Tibial nerve (tissue), 4 donors: ENCODE measurements at places on chromosomes 12 and 14.

- DNase-seq = no peak
Observed at GRCh38 chr12:117347588-117347987, 13.8 kb downstream of the NOS1 start.

DNA sequence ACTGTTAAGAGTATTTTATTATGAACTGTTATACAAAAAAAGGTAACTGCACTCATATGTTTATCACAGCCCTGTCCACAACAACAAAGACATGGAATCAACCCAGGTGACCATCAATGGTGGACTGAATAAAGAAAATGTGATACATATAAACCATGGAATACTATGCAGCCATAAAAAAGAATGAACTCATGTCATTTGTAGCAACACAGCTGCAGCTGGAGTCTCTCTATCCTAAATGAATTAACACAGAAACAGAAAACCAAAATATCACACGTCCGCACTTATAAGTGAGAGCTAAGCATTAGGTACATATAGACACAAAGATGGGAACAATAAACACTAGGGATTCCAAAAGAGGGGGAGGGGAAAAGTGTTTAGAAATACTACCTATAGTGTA is 95.8 kb downstream of the BCAT1 start:
- no peak for DNase-seq

- DNase-seq = no peak
Observed at GRCh38 chr12:53174881-53175491, 5.5 kb upstream of the ZNF740 start.

GRCh38 chr12:90543841-90544240 is 411.1 kb downstream of the CCER1 start:
- DNase-seq = no peak
